ENCODE measurements at places on chromosomes 7 and 10.

GRCh38 chr10:3040069-3040468, 27.3 kb upstream of the PFKP start:
- DNase-seq = no peak

DNA sequence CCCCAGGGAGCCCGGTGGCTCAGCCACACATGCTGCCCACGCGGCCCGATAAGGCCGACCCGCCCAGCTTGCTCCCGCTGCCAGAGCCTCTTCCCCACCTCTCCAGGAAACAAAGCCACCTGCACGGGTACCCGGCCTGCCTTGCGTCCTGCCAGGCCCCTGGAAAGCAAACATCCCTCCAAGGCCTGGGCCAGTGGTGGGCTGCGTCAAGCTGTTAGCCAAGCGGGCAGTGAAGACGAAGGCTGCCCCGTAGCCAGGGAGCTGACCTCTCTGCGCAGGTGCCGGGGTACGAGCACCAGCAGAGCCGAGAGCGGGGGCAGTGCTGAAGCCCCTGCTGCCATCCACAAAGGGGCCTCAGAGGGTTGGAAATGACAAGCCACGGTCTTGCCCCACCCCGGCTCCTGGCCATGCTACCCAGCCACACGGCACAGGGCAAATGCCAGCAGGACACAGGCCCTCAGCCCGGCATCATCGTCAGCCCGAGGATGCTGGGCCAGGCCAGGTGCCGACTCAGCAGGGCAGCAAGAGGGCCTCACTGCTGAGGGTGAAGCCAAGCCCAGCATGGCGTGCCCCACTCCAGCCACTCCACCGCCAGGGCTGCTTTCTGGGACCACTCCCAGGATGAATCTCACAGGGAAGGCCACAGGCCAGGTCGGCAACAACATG, 140.0 kb downstream of the PTPRN2 start:
- no peak for DNase-seq

- DNase-seq = peak; percentile 73
These were observed 1.2 kb upstream of the ATP6V0E2 start for GRCh38 chr7:149872419-149873073.

GRCh38 chr10:89421018-89421476, 6.7 kb downstream of the IFIT5 start:
- DNase-seq = no peak

- no peak for DNase-seq
These were observed 31.1 kb downstream of the RBM17 start for GRCh38 chr10:6119962-6120361.

- no peak for DNase-seq
These were observed 247.2 kb downstream of the EBF3 start for GRCh38 chr10:129716881-129717280.

GRCh38 chr10:124482236-124482800, 20.7 kb downstream of the LHPP start:
- no peak for DNase-seq

GRCh38 chr10:109475711-109476421, 447.4 kb downstream of the XPNPEP1 start:
- no peak for DNase-seq

GRCh38 chr10:59096631-59097030, 79.8 kb upstream of the PHYHIPL start:
- no peak for DNase-seq

- no peak for DNase-seq
These were observed at the start of gene FAM237B for GRCh38 chr7:90320801-90321494. FAM237B (minus strand) TSS chr7:90321304; CDS start chr7:90319748, 1,556 bp downstream.

- no peak for DNase-seq
These were observed 156.6 kb upstream of the PRSS1 start for GRCh38 chr7:142592664-142593063.

DNA sequence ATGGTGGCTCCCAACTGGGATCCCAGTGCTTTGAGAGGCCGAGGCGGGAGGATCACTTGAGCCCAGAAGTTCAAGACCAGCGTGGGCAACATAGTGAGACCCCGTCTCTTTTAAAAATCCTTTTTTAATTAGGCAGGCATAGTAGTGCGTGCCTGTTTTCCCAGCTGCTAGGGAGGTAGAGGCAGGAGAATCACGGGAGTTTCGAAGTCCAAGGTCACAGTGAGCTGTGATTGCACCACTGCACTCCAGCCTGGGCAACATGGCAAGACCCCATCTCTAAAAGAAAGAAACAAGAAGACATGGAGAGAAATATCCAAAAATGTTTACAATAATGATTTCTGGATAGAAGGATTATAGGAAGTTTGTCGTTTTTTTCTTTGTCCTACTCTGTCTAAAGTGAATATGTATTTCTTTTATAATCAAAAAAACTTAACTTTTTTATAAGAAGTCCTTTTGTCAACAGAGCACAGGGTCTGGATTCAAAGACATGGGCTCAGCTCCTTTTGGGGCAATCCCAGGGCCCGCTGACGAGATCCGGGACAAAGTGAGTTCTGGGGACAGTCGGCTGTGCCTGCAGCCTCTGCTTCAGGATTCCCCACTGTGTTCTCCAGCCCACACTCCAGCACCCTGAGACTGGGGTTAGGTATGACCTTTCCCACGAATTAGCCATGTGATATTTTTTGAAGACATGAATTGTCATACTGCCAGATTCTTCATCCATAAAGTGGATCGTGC, 45.6 kb downstream of the PDGFA start:
- no peak for DNase-seq

DNA sequence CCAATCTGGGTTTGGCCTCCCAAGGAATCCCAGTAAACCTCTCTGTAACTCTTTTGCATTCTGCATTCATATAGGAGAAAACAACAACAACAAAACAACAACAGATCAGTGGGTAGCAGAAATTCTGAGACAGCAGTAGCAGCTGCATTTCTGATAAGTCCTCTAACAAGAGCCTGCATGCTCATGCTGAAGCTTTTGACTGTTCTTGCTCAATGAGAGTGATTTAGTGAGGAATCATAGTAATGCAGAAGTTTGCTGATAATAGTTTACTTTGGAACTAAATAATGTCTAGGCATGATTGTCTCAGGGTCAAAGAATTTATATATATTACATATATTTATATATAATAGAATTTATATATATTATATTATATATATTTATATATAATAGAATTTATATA, 35.2 kb downstream of the BMPER start:
- DNase-seq = no peak

DNA sequence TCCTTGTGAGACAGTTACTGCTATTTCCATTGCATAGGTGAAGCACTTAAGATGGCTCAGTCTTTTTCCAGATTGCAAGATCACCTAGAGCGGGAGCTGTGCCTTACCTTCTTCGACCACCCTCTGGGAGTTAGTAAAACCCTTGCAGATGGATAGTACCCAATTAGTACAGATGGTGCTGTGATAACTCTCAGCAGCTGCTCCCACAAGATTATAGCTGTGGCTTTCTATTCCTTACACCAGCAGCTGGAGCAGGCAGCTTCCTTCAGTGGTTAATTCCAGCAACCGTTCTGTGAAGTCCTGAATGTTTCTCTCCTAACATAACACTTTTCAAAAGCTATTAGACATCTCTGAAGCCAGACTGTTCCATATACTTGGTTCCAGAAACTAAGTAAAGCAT, 796.8 kb downstream of the XPNPEP1 start:
- DNase-seq = no peak

- DNase-seq = no peak
These were observed 25.1 kb upstream of the CDK1 start for GRCh38 chr10:60753152-60753551.

DNA sequence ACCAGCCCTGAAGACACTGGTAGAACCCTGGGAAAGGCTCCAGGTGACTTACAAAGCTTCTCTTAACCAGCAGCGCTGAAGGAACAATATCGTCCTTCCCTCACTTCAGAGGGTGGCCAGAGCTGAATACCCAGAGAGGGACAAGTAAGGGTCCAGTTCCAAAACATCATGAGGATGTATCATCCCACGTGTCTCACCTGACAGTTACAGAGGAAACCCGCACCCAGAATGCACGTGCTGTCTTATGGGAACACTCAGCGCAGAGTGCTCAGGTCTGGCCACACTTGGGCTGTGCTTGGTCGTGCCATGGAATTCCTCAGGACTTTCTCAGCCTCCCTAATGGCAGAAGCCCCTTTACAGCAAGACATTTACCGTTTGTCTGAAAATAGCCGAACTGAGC, 46.9 kb upstream of the BTBD16 start:
- DNase-seq = no peak

GRCh38 chr7:91164506-91164905, 99.7 kb upstream of the FZD1 start:
- DNase-seq = no peak

GRCh38 chr10:24488631-24489030, 235.1 kb downstream of the ARHGAP21 start:
- DNase-seq = peak; percentile 92

- DNase-seq = peak; percentile 23
These were observed 93.1 kb upstream of the TEX47 start for GRCh38 chr7:88888684-88889083.

GRCh38 chr10:3692387-3692999, 92.5 kb downstream of the KLF6 start:
- DNase-seq = no peak

- no peak for DNase-seq
These were observed 344.2 kb upstream of the MKI67 start for GRCh38 chr10:128470321-128470965.

DNA sequence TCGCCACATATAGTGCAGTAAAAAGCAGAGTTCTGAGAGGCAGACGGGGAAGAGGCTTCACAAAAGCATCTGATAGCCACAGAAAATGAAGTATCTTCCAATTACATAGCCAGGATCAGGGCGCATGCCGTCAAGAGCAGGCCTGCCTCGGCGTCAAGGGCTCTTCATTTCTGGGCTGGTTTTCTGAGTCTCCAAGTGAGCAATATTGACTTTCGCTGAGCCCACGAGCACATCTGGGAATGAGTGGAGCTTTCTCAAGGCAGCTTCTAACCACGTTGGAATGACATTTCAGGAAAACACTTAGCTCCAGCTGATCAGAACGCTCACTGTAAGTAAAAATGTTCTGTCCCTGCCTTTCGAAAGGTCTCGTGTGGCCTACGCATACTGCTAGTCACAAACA, 51.9 kb downstream of the CLRN3 start:
- no peak for DNase-seq

DNA sequence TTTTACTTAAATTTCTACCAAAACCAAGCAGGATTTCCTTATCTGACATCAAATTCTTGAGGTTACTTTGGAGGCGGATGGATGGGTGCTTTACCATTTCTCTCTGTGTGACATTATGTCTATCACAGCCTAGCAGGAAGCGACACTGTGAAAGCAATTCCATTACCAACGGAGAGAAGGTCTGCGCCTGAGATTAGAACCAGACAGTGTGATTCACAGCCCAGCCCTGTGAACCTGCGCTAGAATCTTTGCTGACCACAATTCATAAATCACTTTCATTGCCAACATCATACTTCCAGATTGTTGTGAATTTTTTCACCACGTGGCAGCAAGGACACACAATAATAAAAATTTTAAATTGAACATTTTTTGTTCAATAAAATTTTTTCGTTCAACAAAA, 126.5 kb downstream of the CUBN start:
- DNase-seq = no peak

DNA sequence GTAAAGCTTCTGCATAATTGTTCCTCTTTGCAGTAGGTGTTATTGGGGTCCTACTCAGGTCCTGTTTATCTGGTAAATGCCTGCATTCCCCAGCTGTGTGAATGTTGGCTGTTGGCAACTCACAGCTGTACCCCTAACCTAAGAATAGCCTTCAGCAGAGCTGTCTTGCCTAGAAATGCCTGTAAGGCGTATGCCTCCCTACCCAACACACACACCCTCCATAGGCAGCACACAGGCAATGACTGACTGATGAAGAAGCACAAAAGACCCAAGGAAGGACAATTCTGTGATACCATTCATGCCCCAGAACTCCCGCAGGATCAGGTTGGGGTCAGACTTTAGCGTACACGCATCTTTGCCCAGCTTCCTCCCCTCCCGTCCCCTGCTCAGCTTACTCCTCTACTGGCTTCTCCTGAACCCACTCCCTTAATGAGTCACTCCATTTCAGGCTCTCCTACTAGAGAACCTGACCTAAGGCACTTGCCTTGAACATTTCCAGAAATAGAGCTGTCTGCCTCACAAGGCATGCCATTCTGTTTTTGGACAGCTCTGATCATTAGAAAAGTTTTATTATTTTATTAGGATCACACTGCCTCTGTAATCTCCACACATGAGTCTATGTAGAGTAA, 99.2 kb upstream of the PIK3CG start:
- DNase-seq = no peak

DNA sequence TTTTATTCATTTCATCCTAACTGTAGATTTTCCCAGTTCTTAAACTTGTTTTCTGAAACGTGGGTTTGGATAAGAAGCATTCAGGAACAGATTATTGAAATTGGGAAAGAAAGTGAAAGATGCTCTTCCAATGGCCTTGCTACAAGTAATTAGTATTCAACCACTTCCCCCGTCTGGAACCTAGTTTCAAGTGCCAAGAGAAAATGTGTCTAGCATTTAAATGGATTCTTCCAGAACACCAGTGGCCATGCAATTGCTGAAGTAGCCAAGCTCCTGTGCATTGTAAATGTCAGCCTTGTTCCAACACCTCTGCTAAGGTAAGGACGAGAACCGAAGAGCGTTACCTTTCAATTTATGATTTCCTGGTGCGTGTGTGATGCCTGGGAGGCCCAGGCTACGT, 68.2 kb downstream of the PFKFB3 start:
- DNase-seq = no peak

- no peak for DNase-seq
These were observed 113.2 kb upstream of the SEM1 start for GRCh38 chr7:96822824-96823223.

DNA sequence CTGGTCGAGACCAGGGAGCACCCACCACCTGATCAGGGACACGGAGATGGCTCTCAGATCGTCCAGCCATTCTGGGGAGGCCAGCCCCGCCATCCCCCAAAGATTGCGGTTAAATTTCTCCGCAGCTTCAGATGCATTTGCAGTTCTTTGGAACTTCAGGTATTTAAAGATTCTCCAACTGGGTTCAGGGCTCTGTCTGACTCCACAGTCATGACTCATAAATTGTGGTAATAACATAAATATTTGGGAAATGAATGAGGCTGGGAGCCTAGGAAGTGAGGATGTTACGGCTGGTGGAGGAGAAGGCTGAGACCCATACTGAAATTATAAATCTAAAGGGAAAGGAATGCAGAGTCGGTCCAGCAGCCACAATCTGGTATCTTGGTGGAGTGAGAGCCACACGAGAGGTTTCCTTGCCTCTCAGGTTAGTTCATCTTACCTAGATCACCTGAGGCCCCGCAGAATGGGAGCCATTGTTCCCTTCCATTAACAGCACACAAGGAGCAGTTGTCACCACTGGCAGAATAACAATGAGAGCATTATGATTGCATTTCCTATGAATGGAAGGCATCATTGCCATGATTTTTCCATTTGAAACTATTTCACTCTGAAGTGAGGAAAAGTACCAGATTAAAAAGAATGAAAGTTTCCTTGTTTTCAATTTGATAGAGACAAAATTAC, 26.7 kb upstream of the DNAJB6 start:
- DNase-seq = no peak

DNA sequence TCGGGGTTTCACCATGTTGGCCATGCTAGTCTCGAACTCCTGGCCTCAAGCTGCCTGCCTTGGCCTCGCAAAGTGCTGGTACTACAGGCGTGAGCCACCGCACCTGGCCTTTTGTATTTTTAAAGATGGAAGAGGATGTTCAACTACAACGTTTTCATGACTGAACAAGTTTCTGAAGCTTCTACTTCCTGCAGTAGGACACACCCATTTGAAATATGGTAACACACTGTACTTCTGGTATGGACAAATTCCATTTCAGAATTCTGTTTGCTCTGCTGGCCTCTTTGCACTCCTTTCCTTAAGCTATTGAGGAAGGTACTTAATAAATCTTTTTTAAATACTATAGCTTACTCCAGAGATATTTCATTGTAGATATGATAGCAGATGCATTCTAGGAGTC, 10.9 kb upstream of the CDK1 start:
- DNase-seq = no peak

Data from T47D (cell line).